ENCODE measurements at places on chromosomes 7 and 10. TPM values are rescaled to one million over a fixed set of nuclear protein-coding genes. Genes with fewer than 3 reads are reported as not detected.

Gene FAS
- 23.8 TPM for total RNA-seq

DNA sequence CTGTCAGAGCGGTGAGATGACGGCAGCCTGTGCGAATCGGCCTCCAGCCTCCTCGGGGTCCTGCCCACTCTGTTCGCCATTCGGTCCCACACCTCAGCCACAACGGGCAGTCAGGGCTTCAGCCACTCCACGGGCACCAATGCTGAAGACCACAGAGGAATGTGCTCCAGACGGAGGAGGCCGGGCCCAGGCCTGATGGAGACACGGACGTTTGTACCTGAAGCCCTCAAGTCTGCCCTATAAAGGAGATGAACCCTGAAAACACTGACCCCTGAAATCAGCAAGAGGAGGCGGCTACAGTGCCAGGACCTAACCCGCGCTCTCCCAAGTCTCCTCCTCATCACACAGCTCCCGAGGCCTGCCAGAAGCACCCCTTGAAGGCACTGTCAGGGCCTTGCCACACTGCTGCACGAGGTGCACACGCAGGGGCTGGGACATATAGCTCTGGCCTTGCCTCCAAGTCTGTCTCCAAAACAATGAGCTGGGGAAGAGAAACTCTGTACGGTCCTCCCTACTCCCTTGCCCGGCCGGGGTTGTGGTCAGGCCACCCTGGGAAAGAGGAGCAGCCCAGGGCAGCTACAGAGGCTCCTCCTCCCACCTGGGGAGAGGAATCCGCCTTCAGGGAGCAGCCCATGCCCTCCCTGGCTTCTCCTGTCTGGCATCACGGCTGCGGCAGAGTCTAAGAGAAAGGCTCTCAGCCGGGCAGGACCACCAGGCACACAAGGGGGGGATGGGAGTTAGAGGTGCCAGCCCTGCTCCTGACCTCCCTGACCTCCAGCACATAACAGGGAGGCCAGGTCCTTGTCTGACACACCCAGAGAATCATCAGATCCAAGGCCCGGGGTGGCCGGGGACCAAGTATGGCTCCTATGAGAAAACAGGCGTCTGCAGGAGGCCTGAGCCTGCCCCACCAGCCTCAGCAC, 310.1 kb downstream of the PTPRN2 start:
- DNase-seq, result no peak
- no peaks in the 10 kb centered on the region for H3K27me3 ChIP-seq

GRCh38 chr7:70480927-70481569, 650.9 kb upstream of the GALNT17 start:
- no peaks in the 10 kb centered on the region for H3K36me3 ChIP-seq
- peaks cover 2% of the 10 kb centered on the region for H3K27me3 ChIP-seq
- H3K4me3 ChIP-seq, result no peak overlapping the region
- no peak for DNase-seq

Gene EPO
- total RNA-seq, result not detected

Gene AKR1C8
- total RNA-seq, result 0.28 TPM

GRCh38 chr7:128909625-128910568, 612 bp downstream of the KCP start:
- peaks cover 7% of the 10 kb centered on the region for H3K4me1 ChIP-seq
- no peak for DNase-seq
- no peaks in the 10 kb centered on the region for H3K36me3 ChIP-seq
- H3K27me3 ChIP-seq, result peaks cover 33% of the 10 kb centered on the region

DNA sequence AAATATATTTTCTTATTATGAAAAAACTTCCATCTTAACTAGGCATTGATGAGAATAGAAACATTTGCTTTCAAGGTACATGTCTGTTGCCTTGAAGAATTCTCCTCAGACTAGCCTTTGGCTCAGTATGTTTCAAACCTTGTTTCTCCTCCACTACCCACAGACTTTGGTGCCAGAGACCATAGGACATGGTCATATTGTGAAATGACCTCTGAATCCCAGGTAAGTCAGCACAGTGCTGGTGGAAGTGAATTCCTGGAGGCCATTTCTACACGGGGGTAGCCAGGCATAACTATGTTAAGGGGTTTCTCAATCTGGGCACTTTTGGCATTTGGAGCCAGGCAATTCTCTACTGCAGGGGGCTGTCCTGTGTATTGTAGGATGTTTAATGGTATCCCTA, 112.3 kb upstream of the FAM133B start:
- H3K27ac ChIP-seq, result no peak overlapping the region
- H3K36me3 ChIP-seq, result peaks cover 3% of the 10 kb centered on the region
- no peaks in the 10 kb centered on the region for H3K27me3 ChIP-seq
- DNase-seq, result no peak
- H3K4me1 ChIP-seq, result no peaks in the 10 kb centered on the region
- no peak overlapping the region for H3K4me3 ChIP-seq

- no peak for DNase-seq
- H3K4me1 ChIP-seq, result no peaks in the 10 kb centered on the region
- no peaks in the 10 kb centered on the region for H3K27me3 ChIP-seq
- H3K4me3 ChIP-seq, result no peak overlapping the region
These were observed 164.8 kb downstream of the C7orf25 start for GRCh38 chr7:42747044-42747443.

Gene IKZF1
- total RNA-seq, result 300 TPM

- no peaks in the 10 kb centered on the region for H3K27me3 ChIP-seq
- no peaks in the 10 kb centered on the region for H3K4me1 ChIP-seq
- no peak overlapping the region for H3K27ac ChIP-seq
- H3K36me3 ChIP-seq, result no peaks in the 10 kb centered on the region
- no peak for DNase-seq
- H3K4me3 ChIP-seq, result no peak overlapping the region
These were observed 293.6 kb downstream of the CSTF2T start for GRCh38 chr10:51405580-51406351.

Gene NDUFB8
- 155 TPM for total RNA-seq

- no peak overlapping the region for H3K27ac ChIP-seq
- no peak overlapping the region for H3K4me3 ChIP-seq
- DNase-seq, result no peak
These were observed 78.3 kb downstream of the SLC25A40 start for GRCh38 chr7:87797798-87798403.

DNA sequence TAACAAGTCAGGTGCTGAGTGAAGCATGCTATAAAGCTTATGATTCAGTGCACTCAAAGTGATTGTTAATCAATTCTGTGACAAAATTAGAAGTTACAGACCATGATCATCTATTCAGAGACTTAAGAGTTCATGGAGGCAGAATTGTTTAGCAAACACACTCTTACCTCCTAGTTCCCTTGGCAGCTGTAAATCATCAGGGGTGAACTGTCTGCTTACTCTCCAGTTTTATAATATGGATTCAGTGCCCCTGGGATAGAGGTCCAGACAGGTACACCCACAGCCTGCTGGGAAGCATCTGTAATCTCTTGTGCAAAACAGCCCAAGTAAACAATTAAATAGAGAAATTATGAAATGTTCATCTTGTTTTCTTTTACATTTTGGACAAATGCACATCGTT, 835.0 kb upstream of the COBL start:
- DNase-seq, result no peak
- H3K4me1 ChIP-seq, result no peaks in the 10 kb centered on the region
- H3K36me3 ChIP-seq, result no peaks in the 10 kb centered on the region

DNA sequence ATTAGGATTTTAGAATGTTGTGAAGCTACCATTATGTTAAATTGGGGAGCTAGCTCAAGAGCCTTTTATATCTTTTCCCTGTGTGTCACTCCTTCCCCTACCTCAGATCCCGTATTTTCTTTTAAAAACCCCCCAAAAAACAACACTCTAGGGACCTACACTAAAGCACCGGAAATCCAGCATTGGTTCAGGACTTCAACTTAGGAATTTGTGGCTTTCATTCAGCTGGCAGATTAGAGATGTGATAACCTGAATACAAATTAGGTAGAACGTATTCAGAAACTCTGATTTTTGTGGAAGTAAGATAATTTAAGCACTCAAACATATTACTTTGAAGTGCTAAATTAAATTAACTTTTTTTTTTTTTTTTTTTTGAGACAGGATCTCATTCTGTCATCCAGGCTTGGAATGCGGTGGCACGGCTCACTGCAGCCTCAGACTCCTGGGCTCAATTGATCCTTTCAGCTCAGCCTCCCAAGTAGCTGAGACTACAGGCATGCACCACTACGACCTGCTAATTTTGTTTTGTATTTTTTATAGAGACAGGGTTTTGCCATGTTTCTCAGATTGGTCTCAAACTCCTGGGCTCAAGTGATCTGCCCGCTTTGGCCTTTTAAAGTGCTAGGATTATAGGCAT, 6.8 kb downstream of the TBC1D12 start:
- H3K27me3 ChIP-seq, result peaks cover 23% of the 10 kb centered on the region
- no peak overlapping the region for H3K27ac ChIP-seq
- no peaks in the 10 kb centered on the region for H3K4me1 ChIP-seq
- no peak overlapping the region for H3K4me3 ChIP-seq

GRCh38 chr10:71213761-71214440, 1.5 kb downstream of the UNC5B start:
- peaks cover 74% of the 10 kb centered on the region for H3K27me3 ChIP-seq
- no peaks in the 10 kb centered on the region for H3K36me3 ChIP-seq
- no peak overlapping the region for H3K27ac ChIP-seq
- H3K4me3 ChIP-seq, result no peak overlapping the region
- peaks cover 25% of the 10 kb centered on the region for H3K4me1 ChIP-seq
- DNase-seq, result no peak

- no peaks in the 10 kb centered on the region for H3K36me3 ChIP-seq
- no peak overlapping the region for H3K4me3 ChIP-seq
- H3K27me3 ChIP-seq, result peaks cover 3% of the 10 kb centered on the region
- no peak for DNase-seq
These were observed 25.7 kb downstream of the MRPS33 start for GRCh38 chr7:140989068-140989467.

Gene LRWD1
- total RNA-seq, result 12.9 TPM

DNA sequence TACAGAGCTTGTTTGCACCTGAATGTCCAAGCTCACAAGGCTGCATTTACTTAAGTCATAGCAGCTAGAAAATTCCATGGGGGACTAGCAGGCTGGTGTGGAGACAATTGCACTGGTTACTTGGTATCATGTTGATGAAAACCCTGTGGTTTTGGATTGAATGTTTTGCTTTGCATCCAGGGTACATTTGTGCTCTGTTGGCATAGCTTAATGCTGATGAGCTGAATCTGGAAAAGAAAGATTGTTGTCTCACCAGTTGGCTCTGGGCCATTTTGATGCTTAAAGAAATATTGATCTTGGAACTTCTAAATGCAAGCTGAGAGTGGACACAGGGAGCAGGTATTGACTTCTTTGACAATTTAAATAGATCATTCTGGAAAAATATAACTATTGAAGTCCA, 122.5 kb upstream of the MBL2 start:
- H3K27ac ChIP-seq, result no peak overlapping the region
- no peak overlapping the region for H3K4me3 ChIP-seq
- no peaks in the 10 kb centered on the region for H3K27me3 ChIP-seq
- no peaks in the 10 kb centered on the region for H3K4me1 ChIP-seq

- no peak overlapping the region for H3K4me3 ChIP-seq
- no peak overlapping the region for H3K27ac ChIP-seq
- H3K36me3 ChIP-seq, result no peaks in the 10 kb centered on the region
These were observed 168.4 kb upstream of the IMMP2L start for GRCh38 chr7:111730476-111731300.

All from CD4-positive, alpha-beta T cell (primary cell).